Stimulated activated CD8-positive, alpha-beta memory T cell treated with anti-CD3 and anti-CD28 coated beads, Interleukin-15, amount 100 ng/mL, for 24 hours (primary cell): ENCODE measurements at places on chromosomes 2 and 18.

DNA sequence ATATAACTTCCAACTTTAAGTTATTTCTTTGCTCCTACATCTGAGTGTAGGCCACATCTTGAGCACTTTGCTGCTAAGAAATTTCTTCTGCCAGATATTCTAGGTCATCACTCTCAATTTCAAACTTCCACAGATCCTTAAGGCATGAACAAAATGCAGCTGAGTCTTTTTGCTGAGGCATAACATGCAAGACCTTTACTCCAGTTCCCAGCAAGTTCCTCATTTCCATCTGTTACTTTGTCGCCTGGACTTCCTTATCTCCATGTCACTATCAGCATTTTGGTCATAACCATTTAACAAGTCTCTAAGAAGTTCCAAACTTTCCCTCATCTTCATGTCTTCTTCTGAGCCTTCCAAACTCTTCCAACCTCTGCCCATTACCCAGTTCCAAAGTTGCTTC is 1077.3 kb upstream of the TMEFF2 start:
- no peak for DNase-seq

DNA sequence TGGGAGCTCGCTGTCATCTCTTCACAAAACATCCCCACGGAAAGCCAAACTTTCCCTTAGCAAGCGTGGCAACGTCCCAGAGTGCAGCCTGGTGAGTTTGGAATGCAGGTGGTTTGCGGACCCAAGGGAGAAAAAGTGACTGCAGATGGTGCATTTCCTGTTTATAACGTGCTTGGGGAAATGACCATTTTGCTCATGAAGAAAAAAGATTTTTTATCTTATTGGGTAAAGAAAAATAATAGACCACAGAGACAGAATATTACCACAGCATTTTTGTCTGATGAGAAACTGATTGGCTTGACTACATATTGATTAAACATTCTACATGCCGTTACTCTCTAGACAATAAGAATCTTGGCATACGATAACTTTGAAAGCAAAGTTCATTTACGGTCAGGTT is 136.5 kb downstream of the COPS8 start:
- no peak for DNase-seq

- no peak for DNase-seq
These were observed 895 bp upstream of the GLS start for GRCh38 chr2:190879474-190880377.

- DNase-seq: no peak
These were observed 248.7 kb upstream of the MYT1L start for GRCh38 chr2:2579814-2580213.

DNA sequence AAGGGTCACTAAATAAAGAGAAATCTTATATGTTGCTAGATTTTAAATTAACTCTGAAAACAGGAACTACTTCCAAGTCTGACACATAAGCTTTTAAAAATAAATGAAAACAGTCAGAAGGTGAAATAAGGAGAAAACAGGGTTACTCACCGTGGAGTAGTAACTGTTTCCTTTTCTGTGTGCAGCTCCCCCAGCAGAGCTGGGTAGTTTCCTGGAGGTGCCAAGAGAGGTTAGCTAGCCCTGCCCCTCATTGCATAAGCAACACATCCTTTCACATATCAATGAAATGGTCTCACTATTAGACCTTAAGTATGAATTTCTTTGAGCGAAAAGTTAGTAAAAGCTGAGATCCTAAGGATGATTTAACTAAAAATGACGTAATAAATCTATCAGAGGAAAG is 54.0 kb upstream of the GPR75 start:
- no peak for DNase-seq
